T-cell (primary cell): ENCODE measurements at places on chromosomes 6 and 20.

DNA sequence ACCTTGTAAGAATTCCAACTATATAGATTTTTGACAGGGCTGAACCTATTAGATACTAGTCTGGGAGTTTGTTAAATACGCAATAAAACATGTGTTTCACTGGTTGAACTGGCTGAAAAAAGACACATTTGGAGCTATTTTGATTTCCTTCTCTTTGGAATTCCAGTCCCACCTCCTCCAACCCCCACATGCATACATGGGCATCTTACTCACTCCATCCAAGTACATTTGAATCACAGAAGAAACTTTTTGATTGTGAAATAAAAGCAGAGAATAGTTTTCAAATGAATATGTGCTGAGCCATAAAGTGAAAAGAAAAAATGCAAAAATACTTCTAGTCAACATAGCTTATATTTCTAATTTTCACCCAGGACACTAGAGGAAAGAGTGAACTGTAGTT, 33.9 kb upstream of the STXBP5 start:
- no peaks in the 10 kb centered on the region for H3K27me3 ChIP-seq
- no peaks in the 10 kb centered on the region for H3K36me3 ChIP-seq
- DNase-seq: no peak
- no peak overlapping the region for H3K4me3 ChIP-seq
- H3K27ac ChIP-seq: no peak overlapping the region

- H3K4me1 ChIP-seq: no peaks in the 10 kb centered on the region
- DNase-seq: no peak
- no peak overlapping the region for H3K4me3 ChIP-seq
- H3K27ac ChIP-seq: no peak overlapping the region
- H3K27me3 ChIP-seq: no peaks in the 10 kb centered on the region
These were observed 40.0 kb upstream of the LYRM2 start for GRCh38 chr6:89678531-89678930.

DNA sequence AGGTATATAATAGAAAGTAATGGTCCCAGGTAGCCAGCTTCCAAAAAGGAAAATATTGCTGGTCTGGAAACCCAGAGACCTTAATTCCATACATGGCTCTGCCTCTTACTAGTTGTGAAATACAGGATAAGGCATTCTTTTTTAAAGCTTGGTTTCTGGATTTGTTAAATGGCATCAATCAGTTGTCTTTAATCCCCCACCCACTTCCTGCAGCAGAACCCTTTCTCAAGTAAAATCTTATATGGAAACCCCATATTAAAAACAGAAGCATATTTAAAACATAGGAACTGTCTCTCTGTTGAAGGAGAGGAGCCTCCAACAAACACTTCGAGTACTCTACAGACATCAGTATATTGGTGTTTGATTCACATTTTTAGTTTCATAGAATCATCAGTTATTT, 6.2 kb upstream of the LCA5 start:
- H3K27me3 ChIP-seq: no peaks in the 10 kb centered on the region
- H3K4me1 ChIP-seq: no peaks in the 10 kb centered on the region
- no peak overlapping the region for H3K4me3 ChIP-seq
- H3K27ac ChIP-seq: no peak overlapping the region
- no peaks in the 10 kb centered on the region for H3K36me3 ChIP-seq
- no peak for DNase-seq

GRCh38 chr6:152696522-152696921, 1.2 kb upstream of the MYCT1 start:
- no peak for DNase-seq
- H3K4me1 ChIP-seq: no peaks in the 10 kb centered on the region
- no peaks in the 10 kb centered on the region for H3K36me3 ChIP-seq
- no peak overlapping the region for H3K27ac ChIP-seq

- no peak overlapping the region for H3K27ac ChIP-seq
- H3K4me3 ChIP-seq: no peak overlapping the region
These were observed 159.3 kb upstream of the CENPW start for GRCh38 chr6:126180585-126180984.

DNA sequence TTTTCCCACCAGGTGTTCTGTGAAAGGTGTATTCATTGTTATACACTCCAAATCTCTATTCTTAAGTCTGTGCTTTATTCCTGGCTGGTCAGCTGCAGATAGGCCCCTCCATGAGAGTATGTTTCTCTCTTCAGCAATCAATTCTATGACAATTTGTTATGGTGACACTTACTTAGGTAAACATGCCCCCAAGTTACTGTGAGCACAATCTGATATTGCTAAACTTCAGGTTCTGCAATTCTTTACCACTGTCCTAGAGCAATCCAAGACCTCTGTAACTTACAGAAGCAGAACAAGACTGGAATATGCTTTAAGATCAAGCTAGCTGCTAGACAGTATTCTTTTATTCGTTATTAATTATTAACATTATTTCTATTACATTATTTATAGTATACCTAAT, 391.9 kb downstream of the FRK start:
- H3K4me3 ChIP-seq: no peak overlapping the region
- no peaks in the 10 kb centered on the region for H3K4me1 ChIP-seq
- no peaks in the 10 kb centered on the region for H3K27me3 ChIP-seq

- H3K27me3 ChIP-seq: no peaks in the 10 kb centered on the region
- DNase-seq: no peak
- no peaks in the 10 kb centered on the region for H3K36me3 ChIP-seq
- H3K4me3 ChIP-seq: no peak overlapping the region
These were observed 17.7 kb downstream of the SYNJ2 start for GRCh38 chr6:157999168-158000051.

DNA sequence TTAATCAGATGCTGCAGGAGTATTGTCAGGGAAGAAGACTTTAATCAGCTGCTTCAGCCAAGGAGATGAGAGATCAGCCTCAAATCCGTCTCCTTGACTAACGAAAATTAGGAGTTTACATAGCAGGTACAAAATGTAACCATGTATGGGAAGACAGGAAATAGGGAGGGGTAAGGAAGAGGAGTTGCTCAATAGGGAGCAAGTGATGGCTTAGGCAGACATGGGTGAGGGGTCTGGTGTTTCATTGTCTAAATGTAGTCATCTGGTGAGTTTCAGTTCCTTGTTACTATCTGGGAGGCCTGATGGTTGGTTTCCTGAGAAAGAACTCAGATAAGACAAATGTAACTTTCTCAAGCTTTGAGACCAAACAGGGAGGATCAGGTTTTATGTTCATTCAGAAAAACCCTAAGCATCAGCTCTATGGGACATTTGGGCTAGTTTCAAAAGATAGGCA, 217.3 kb upstream of the SULF2 start:
- peaks cover 2% of the 10 kb centered on the region for H3K4me1 ChIP-seq
- H3K4me3 ChIP-seq: no peak overlapping the region
- H3K27me3 ChIP-seq: peaks cover 30% of the 10 kb centered on the region
- no peak overlapping the region for H3K27ac ChIP-seq
- H3K36me3 ChIP-seq: no peaks in the 10 kb centered on the region
- no peak for DNase-seq

- H3K27ac ChIP-seq: no peak overlapping the region
- DNase-seq: no peak
- no peaks in the 10 kb centered on the region for H3K36me3 ChIP-seq
- H3K4me1 ChIP-seq: no peaks in the 10 kb centered on the region
These were observed 27.4 kb upstream of the PTGIS start for GRCh38 chr20:49595346-49595745.

DNA sequence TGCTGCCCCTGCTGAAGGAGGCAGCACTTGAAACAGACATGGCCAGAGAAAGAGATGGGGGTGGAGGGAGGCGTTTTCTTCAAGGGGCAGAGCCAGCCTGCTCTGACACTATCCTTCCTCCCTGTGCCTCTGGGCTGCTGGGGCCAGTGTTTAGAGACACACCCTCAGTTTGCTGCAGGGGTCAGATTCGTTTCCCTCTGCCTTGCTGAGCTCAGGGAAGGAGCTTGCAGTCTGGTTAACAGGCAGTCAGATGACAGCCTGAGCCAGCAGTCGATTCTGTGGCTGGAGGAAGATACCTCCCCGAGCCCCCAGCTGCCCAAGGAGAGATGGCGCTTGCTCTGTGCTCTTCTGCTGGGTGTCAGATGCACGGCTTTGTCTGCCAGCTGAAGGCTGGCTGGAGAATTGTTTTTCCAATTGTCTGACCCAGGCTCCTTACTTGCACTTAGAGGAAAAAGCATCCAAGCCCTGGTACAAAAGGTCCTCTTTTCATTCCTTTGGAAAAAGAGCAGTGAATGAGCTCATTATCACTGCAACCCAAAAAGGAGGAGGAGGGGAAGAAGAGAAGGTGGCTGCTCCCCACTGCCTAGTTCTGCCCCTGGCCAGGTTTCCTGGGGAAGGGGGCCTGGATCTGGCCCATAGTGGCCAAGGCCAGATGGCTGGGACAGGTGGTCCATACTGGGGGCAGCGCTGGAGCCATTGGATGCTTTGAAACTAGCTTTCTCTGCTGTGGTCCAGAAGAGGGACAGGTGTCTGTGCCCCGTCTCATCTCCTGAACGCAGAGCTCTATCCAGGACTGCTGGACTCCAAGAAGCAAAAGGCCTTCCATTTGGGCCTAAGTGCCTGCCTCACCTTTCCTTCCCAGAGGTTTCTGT, 88.2 kb downstream of the TCP11 start:
- no peak overlapping the region for H3K4me3 ChIP-seq
- H3K27ac ChIP-seq: no peak overlapping the region
- peaks cover 4% of the 10 kb centered on the region for H3K36me3 ChIP-seq
- H3K27me3 ChIP-seq: no peaks in the 10 kb centered on the region
- DNase-seq: no peak
- H3K4me1 ChIP-seq: peaks cover 8% of the 10 kb centered on the region

DNA sequence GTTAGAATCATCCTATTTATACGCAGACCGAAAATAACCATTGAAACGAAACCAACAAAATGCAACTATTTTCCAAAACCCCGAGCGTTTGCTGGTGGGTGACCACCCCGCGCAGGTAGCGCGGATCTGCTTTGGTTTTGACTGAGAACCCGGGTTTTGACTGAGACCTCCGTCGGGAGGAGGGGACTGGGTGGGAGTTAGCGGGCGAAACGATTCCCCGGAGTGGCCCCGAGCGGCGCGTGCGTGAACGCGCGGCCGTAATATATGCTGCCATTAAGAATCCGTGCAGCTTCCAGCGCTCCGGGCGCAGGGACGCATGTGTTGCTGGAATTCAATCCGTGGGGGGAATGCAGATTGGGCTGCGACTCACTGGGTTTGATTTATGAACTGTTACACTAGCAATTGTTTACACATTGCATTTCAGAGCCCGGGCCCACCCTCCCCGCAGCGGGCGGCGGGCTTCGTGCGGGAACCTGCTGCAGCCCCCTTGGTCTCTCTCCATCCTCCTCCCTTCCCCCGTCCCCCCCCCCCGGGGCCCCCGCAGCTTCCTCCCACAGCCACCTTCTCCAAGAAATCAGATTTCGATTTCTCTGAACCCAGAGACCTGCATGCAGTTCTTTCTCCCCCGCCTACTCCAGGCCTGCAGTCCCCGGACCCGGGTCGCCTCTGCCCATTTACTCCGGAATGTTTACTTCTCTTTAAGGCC, 9.9 kb downstream of the NRN1 start:
- H3K4me1 ChIP-seq: peaks cover 26% of the 10 kb centered on the region
- DNase-seq: no peak
- no peak overlapping the region for H3K27ac ChIP-seq
- peak overlapping the region; percentile 92 for H3K4me3 ChIP-seq

DNA sequence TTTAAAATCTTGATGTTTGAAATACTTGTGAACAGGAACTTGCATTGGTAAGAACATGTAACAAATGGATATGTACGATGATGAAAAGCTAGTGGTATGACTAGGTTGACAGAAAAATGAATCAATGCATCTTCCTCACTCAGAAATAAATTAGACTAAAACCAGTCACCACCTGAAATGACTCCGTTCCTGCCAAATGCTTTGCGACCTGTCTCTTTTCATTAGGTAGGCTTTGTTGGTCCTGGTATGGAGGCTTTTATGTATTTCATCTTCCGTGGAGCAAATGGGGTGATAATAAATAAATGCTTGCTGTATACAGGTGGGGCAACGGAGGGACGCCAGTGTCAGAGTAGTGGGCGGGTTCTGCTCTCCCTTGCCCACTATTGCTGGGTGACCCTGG, 17.1 kb upstream of the ULBP3 start:
- no peaks in the 10 kb centered on the region for H3K4me1 ChIP-seq
- no peaks in the 10 kb centered on the region for H3K27me3 ChIP-seq
- no peaks in the 10 kb centered on the region for H3K36me3 ChIP-seq
- H3K4me3 ChIP-seq: no peak overlapping the region
- no peak for DNase-seq

DNA sequence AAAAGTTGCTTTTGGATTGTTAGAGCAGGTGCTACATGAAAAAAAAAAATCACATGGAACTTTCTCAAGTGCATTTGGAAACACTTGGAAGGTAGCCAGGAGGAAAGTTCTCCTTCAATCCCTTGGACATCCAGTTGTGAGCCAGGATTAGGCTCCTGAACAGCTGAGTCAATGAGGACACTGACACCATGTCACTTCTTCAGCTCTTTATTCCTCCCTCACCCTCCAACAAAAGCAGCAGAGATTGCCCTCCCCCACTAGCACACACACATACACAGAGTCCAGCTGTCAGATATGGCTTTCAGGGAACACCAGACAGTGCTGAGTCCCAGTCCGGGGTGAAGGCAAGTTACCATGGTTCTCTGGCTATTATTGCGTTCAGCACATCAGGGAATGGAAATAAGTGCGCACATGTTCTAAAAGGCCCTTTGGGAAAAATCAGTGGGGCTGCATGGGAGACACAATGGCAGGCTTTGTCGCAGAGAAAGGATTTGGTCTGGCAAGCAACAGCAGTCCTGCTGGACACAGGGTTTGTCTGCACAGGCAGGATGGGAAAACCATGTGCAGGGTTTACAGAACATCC, 124.7 kb upstream of the MARCKS start:
- no peaks in the 10 kb centered on the region for H3K36me3 ChIP-seq
- no peaks in the 10 kb centered on the region for H3K4me1 ChIP-seq
- H3K27ac ChIP-seq: no peak overlapping the region
- H3K4me3 ChIP-seq: no peak overlapping the region
- no peaks in the 10 kb centered on the region for H3K27me3 ChIP-seq
- DNase-seq: no peak

DNA sequence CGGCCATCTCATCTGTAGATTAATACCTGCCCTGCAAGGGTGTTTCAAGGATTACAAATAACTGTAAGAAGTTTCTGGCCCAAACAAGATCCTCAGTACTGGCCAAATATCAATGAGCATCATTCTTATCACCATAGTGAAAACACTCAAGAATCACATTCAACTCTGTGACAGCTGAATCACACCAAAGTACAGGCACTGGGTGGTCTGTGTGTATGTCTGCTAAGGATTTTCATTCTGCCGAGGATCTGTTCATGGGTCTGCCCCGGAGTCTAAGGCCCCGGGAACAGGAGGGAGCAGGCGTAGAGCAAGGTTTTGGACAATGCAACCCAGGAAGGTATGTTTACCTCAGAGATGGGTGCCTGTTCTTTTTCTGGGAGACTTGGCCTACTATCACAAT, 110.5 kb downstream of the TRERF1 start:
- no peak overlapping the region for H3K27ac ChIP-seq
- H3K4me3 ChIP-seq: no peak overlapping the region
- H3K36me3 ChIP-seq: peaks cover 4% of the 10 kb centered on the region

- H3K27ac ChIP-seq: no peak overlapping the region
- H3K4me3 ChIP-seq: no peak overlapping the region
- no peaks in the 10 kb centered on the region for H3K27me3 ChIP-seq
- no peaks in the 10 kb centered on the region for H3K36me3 ChIP-seq
- no peak for DNase-seq
These were observed 8.2 kb downstream of the DLL1 start for GRCh38 chr6:170282512-170283158.

GRCh38 chr6:157361886-157362285, 19.1 kb upstream of the ZDHHC14 start:
- no peaks in the 10 kb centered on the region for H3K4me1 ChIP-seq
- DNase-seq: no peak
- H3K36me3 ChIP-seq: no peaks in the 10 kb centered on the region
- H3K27me3 ChIP-seq: peaks cover 24% of the 10 kb centered on the region
- H3K4me3 ChIP-seq: no peak overlapping the region
